HuH-7 (cell line): ENCODE measurements at places on chromosomes 7 and 10.
A peak's percentile ranks its signal among the peaks of the same experiment; 100 is the strongest.

DNA sequence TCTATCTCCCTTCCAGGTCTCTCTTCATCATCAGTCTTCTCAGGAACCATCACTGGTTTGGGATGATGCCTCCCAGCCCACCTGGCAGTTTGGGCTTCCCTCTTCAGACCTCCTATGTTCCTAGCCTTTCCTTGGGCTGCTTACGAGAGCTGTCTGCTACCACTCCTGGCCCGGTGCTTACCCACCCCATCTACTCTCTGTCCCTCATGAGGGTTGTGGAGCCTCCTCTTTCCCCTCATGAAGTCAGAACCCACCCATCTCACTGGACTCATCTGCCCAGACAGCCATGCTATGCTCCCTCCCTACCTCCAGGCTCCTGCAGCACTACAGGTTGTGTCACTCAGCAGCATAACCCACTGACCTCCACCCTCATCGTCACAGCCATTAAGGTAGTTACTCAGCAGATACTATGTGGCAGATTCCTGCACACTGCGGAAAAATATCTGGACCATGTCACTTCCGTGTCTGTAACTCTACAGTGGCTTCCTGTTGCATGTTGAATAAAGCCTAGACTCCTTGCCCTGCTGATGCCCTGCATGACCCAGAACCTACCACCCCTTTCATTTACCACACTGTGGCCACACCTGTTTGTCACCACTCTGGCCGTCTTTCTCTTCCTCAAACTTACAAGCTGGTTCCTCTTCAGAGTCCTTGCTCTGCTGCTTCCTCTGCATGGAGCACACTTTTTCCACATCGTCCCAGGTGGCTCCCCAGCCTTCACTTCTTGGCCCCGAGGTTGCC lies 2.0 kb downstream of the DBNL start:
- DNase-seq, result no peak

- no peak for DNase-seq
Observed at GRCh38 chr10:103310197-103310596, 33.3 kb downstream of the INA start.

DNA sequence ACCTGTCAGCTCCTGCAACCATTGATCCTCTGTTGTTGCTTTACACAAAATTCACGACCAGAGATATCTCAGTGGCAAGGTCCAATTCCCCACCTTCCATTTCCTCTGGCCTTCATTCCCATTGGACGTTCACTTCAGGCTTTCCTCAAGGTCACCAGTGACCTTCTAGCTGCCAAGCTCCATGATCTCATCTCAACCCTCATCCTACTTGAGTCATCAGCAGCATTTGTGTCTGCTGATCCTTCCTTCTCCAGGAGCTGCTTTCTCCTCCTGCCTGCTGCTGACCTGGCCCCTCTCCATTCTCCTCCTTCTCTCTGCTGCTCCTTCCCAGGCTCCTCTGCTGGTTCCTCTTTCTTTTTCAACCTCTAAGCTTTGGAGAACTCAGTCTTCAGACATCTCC lies 66.2 kb upstream of the C10orf90 start:
- DNase-seq, result no peak

- DNase-seq, result no peak
Observed at GRCh38 chr7:111498391-111499007, 63.8 kb downstream of the IMMP2L start.

- no peak for DNase-seq
Observed at GRCh38 chr7:77316219-77316978, 99.8 kb downstream of the GSAP start.

GRCh38 chr10:34889004-34889869 lies 74.1 kb upstream of the PARD3 start:
- no peak for DNase-seq

- no peak for DNase-seq
Observed at GRCh38 chr7:44943631-44944030, 35.2 kb downstream of the MYO1G start.

DNA sequence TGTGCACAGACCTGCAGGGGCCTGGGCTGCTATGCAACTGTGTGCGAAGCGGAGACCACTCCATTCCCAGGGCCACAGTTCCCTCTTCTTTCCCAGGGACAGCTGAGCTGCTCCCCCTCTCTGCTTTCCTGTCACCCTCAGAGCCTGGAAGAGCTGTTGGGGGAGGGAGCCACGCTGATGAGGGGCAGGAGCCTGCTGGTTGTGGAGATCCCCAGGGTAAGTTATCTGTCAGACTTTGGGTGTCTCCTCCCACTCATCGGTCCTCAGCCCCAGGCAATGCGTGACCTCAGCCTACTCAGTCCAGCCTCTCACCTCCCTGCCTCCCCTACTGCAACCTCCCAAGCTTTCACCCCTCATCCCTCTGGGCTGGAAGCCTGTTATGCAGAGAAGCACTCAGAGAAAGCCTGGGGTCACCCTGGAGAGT lies 53.5 kb downstream of the ZNF467 start:
- DNase-seq, result peak; percentile 43

- peak; percentile 47 for DNase-seq
Observed at GRCh38 chr7:24573554-24574338, 494 bp downstream of the PALS2 start.

DNA sequence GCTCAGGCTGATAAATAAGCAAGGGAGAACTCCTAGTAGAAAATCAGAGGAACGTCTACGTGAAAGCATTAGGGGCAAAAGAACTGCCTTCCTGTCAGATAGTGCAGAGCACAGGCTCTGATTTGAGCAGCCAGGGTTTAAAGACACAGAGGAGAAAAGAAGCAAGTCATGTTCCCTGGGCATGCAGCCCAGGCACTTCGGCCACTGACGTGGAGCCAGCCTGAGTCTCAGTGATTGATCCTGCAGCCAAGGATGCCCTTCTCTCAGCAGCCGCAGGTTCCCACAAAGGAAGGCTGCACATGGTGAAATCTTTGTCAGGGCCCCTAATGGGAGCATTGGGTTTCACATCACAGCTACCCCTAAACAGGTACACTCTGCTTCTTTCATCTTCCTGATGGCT lies 161.7 kb upstream of the HPS1 start:
- DNase-seq, result no peak

GRCh38 chr7:99254390-99254789 lies 18.2 kb upstream of the MYH16 start:
- DNase-seq, result no peak

DNA sequence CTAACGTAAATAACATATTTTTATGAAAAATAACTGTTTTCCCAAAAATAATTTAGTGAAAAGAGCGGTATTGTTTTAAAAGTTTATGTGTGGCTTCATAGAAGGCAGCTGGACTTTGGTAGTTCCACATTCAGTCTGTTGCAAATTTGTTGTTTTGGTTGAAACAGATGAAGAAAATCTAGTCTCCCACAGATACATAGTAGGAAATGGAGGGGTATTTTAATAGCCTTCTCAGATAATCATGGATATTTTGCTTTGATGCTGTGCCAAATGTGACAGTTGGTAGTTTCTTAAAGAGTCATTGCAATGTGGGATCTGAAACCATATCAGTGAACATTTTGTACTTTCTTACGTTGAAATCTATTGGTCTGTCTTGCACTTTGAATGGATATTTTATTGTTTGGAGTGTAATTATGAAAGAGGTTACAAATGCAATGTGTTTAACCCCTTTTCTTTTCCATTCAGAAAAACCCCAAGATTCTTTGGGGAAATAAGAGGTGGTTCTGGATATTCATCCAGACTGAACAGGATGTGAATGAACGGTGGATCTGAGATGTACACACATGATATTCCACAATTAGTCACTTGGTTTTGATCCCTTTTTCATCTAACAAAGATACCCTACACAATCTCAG lies 10.4 kb downstream of the ZNF365 start:
- no peak for DNase-seq

- no peak for DNase-seq
Observed at GRCh38 chr7:121480058-121480457, 84.0 kb upstream of the FAM3C start.

- DNase-seq, result no peak
Observed at GRCh38 chr7:26841003-26841739, 23.2 kb downstream of the SKAP2 start.

DNA sequence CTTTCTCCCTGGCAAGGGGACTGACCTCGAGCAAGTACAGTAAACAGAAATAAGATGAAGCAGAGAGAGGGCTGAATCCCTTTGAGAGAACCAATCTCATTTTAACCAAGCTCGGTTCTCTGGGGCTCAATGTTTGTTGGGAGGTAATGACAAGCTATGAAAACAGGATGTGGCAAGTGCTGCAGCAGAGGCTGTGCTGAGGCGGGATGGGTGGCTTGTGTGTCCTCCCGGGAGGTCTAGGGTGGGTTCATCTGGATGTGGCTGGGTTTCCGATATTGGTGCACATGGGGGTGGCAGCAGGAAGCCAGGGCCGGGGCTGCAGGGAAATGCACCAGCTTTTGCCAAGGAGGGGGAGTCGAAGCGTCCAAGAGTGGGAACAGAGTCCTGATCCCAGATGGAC lies 84.5 kb downstream of the AOAH start:
- DNase-seq, result no peak
